RPMI7951 (cell line): ENCODE measurements at places on chromosomes 2 and 18.

DNA sequence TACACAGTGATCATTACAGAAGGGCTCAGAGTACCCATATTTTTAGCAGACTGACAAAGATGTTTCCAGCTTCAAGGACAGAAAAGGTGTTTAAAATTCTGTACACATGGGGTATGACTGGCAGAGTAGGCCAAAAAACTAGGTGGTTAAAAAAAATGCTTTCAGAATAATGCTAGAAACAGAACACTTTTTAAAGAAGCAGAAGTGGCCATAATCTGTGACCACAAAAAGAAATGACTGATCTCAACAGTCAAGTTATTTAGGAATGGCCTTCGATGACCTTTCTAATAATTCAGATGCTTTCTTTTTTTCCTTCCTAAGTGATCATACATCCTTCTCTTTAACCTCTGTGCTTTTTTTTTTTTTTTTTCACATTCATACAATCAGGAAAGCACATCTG is 4.1 kb upstream of the AQP4 start:
- no peak for DNase-seq

DNA sequence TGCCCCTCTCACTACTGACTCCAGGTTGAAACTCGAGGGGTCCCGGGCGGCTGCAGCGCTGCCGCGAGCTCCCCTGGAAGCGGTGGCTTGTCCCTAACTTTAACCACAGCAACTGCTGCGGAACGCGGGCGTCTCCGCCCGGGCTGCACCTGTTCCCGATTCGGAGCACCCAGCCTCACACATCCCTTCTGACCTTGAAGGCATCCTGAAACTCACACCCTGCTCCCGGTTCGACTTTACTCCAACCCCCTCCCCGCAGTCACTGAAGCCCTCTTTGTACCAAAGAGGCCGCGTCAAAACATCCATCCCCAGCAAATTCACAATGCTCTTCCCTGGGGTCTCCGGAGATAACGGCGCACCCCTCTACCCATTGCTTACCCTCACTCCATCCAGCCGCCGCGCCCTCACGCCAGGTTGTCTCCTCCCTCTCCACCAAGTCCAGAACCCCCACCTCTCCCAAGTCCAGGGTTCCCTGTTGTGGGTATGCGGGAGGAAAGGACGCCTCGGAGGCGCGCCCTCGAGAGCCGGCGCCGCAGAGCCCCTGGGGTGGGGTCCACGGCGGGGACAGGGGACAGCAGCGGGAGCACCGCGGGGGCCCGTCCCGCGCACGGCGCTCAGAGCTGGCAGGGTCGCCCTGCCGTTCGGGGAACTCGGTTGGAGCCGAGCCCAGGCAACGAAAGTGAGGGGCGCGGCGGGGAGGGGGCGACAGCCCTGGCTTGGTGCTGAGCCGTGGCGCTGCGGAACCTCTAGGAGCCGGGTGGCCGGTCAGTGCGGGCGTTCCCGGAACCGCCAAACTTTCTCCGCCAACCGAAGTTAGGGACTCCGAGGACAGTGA is 934 bp downstream of the MYO5B start:
- no peak for DNase-seq

DNA sequence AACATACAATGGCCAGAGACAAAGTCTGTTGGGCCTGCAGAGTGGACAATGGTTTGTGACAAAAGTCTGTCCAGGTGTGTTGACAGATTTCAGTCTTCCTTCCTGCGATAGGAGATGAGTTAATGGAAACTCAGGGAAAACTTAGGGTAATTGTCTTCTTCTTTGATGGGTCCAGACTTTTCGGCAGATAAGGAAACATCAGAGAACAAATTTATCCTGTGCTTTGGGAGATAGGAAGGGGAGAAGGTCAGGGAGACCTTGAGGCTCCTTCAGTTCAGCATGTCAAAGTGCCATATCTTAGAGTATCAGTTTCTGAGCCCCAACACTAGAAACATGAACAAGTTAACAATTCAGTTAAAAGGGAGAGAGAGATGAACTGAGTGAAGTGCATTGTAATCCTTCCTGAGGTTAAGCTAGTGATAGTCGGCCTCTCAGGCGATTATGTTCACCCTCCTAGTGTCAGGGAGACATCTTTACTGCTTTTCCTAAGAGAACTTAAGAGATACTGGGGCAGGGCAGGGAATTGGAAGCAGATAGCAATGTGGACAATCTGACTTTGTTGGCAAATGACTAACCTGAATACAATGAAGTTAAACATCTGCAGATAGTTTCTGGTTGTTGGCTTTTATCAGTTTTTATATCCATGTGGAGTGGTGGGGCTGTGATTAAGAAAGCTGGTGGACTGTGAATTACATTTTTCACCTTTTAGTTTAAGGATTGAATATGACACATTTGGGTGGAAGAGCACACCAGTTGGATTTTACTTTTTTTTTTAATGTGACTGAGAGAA is 248.8 kb upstream of the FN1 start:
- peak; percentile 71 for DNase-seq

- DNase-seq = no peak
Measured at GRCh38 chr2:121524685-121525425, 5.8 kb upstream of the RNU4ATAC start.

DNA sequence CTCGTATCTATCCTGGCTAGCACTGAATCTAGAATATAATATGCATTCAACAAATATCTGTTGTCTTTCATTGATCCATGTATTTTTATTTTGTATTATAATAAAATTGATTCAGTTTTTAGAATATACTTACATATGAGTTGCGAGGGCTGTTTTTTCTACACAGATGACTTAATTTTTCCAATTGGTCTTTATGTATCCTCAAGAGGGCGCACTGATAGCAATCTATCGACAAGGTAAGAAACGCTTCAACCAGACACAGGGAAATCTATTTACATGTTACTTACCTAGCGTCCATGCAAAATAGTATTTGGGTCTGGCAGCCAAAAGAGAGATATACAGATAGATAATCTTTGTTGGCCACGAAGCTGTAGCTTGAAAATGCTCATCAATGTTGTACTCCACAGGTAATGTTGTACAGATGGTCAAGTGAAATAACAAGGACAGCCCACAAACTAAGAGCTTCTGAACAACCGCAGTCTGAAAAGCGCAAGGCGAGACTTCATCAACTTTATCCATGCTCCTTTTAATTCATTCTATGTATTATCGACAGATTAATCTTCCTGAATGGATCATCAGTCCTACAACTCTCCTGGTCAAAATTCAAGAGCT is 35.5 kb upstream of the KIDINS220 start:
- peak; percentile 57 for DNase-seq

- DNase-seq = no peak
Measured at GRCh38 chr2:134780972-134781371, 57.4 kb upstream of the ACMSD start.

GRCh38 chr18:52484977-52485376 is 145.0 kb downstream of the DCC start:
- no peak for DNase-seq

DNA sequence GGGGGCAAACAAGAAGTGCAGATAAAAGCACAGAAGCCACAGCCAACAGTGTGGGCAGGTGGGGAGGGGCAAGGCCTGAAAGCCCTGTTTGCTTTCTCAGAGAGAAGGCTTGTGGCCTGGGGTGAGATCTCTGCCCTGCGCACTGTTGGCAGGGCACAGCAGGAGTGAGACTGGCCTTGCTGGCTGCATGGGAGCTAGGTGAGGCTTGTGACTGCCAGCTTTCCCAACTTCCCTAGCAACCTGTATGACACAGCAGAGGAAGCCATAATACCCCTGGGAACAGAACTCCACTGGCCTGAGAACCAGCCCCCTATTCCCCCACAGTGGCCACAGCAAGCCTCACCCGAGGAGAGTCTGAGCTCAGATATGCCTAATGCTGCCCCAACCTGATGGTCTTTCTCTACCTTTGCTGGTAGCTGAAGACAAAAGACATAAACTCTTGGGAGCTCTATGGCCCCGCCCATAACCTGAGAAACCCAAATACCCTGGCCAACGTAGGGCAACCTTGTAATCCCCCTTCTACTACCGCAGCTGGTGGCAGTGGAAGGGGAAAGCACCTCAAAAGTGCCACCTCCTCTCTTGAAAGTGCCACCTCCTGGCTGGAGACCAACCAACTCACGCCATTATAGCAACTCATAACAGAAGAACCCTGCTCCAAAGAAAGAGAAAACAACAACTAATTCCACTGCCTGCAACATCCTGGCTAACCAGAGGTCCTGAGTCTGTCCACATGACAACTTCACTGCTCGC is 44.4 kb downstream of the LCT start:
- no peak for DNase-seq
